Kidney epithelial cell (primary cell): ENCODE measurements at places on chromosomes 12 and 14. TPM values are rescaled to one million over a fixed set of nuclear protein-coding genes. Genes with fewer than 3 reads are reported as not detected.

- DNase-seq, result no peak
Measured at GRCh38 chr14:93706360-93706955, 81.8 kb downstream of the PRIMA1 start.

DNA sequence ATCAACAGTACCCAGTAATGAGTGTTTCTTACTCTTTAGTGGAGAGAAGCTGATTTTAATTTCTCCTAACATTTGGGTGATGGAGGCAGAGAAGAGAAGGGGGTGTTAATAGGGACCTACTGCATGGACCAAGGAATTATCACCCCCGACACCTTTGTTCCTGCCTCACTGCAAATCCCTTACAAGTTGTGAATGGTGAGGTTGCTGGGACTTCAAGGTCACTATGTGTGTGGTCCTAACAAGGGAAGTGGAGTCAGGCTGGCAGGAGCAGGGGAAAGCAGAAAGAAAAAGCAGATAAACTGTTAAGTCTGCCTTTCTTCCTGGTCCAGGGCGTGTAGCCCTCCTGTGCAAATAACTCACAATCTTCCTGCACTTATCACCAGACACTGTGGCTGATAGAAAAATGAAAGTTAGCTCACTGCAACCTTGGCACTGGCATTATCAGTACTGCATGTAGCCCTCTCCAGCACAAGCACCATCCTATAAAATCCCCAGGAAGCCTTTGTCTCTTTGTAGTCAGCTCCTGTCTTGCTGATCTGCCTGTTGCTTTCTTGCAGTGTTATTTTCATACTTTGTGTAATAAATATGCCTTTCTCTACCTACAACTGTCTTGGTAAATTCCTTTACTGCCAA, 112.3 kb upstream of the DNM1L start:
- no peak for DNase-seq

DNA sequence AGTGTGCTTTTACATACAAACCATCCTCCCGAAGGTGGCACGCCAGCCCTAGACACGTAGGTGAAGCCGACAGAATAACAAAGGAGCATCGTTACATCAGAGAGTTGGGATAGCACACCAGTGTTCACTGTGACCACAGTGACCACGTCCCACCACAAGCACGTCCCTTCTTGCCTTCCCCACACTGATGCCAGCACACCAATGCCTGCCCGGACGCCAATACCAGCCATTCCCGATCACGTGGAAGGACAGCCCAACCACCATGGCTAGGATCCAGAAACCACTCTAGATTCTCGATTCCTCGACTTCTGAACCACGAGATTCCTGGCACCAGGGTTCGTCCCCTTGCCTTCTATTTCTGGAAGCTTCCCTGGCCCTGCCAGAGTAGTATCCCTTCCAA, 48.0 kb upstream of the GPR68 start:
- no peak for DNase-seq

DNA sequence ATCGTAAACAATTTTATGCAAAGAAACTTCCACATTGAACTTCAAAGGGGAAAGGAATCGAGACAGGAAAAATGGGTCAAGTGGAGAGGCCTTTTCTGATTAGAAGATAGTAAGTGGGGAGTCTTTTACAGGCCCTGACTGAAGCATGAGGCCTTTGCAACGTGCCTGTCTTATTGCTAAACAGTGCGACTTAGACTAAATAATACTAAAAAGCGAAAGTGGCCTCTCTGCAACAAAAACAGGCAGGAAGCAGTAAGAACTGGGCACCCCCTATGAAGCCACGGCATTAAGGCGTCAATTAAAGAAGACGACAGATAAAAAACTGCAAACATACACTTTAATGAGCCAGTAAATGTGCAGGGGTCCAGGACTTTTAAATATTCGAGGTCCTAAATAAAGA, 283.4 kb upstream of the GRIP1 start:
- DNase-seq, result no peak

DNA sequence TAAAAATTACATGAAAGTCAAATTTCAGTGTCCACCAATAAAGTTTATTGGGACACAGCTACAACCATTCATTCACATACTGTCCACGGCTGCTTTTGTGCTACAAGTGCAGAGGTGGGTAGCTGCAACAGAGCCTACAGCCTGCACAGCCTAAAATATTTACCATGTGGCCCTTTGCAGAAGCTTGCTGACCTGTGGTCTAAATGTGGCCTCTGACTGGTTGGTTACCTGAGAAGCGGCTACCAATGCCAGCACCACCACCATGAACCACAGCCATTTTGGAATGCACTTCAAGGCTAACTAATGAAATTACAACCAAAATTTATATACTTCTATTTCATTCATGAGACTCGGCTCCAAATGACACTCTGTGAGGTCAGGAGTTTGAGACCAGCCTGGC, 58.6 kb downstream of the NT5DC3 start:
- DNase-seq, result no peak

- no peak for DNase-seq
Measured at GRCh38 chr12:128606538-128606937, 217.2 kb downstream of the SLC15A4 start.

DNA sequence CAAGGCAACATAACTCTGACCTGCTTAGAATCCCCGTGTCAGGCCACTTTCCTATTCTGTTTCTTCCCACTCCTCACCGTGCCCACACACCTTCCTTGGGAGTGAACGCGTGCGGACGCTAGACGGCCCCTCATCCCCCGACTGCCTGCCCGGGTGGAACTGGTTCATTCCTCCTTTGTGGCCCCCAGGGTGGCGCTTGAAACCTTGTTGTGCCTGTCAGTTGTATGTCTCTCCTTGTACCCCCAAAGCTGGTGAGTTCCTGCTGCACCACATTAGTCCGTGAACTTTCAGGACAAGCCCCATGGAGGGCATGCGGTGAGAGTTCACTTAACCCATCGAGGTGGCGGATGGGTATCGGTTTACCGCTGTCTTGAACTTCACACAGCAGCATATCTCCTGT, 46.7 kb downstream of the SSH1 start:
- no peak for DNase-seq

DNA sequence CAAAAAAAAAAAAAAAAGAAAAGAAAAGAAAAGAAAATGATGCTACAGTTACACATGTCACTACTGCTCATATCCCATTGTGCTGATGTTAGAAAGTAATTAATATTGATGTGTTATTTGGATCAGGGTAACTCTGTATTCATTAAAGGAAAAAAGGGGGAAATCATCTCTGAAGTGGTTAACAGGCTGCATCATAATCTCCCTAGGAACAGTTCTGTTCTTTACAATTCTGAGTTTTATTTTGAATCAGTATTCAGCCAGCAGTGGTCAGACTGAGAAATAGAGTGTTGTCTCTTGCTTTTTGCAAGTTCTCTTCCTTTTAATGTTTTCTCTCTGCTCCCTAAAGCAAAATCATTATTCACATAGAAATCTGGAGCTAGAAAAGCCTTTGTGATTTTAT, 128.6 kb upstream of the CRY1 start:
- no peak for DNase-seq

DNA sequence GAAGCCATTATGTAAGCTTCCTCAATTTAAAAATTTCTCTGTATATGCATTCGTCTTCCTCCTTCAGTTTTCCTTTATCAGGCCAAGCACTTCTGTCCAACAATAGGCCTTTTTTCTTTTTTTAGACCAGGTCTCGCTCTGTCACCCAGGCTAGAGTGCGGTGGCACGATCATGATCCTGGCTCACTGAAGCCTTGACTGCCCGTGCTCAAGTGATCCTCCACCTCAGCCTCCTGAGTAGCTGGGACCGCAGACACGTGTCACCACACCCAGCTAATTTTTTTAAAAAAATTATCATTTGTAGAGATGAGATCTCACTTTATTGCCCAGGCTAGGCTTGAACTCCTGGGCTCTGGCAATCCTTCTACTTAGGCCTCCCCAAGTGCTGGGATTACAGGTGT, 25.8 kb downstream of the TAOK3 start:
- no peak for DNase-seq

The JPH4 gene
- total RNA-seq, result 1.0 and 1.1 TPM in 2 replicates

The PPM1H gene
- 20.3 and 21.6 TPM in 2 replicates for total RNA-seq

The NRIP2 gene
- not detected in 2 replicates for total RNA-seq

The CFAP54 gene
- total RNA-seq, result 0.41 and 0.79 TPM in 2 replicates

The GNPNAT1 gene
- 38.0 and 41.3 TPM in 2 replicates for total RNA-seq

The GOLT1B gene
- 45.1 and 52.8 TPM in 2 replicates for total RNA-seq

The KRT7 gene
- 1,242 and 1,355 TPM in 2 replicates for total RNA-seq
